Adrenal gland (tissue), 19 donors: ENCODE measurements at places on chromosomes 2 and 18. TPM values are rescaled to one million over a fixed set of nuclear protein-coding genes. Genes with fewer than 3 reads are reported as not detected.

Gene FEV
- total RNA-seq, result not detected

Gene SERPINB11
- total RNA-seq, result not detected

Gene DSG4
- not detected for total RNA-seq

Gene ADAM17
- 27.3 TPM for total RNA-seq

Gene KIAA2012
- total RNA-seq, result not detected
